Left kidney (tissue), 8 donors: ENCODE measurements at places on chromosomes 2 and 18.

GRCh38 chr2:141932261-141932660, 198.6 kb downstream of the LRP1B start:
- DNase-seq, result no peak

GRCh38 chr2:155442755-155443372, 744.4 kb downstream of the KCNJ3 start:
- no peak for DNase-seq

GRCh38 chr18:78731398-78732032, 248.1 kb upstream of the SALL3 start:
- no peak for DNase-seq

DNA sequence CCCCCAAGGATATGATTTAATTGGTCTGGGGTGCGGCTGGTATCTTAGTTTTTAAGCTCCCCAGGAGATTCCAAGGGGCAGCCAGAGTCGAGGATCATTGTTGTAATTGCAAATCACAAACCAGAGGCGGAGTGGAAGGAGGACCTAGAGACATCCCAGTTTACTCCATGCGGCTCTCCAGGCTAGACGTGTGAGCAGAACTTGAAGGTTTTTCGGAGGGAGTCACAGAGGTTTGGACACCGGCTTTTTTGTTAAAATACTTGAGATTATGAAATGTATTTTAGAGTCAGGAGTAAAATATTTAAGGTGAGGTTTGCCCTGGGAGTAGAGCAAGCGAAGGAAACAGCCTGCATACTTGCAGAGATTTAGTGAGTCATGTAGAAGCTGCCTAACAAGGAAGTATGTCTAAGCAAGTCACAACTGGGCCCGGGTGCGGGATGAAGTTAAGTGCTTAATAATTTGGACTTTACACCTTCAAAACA, 39.5 kb downstream of the TGOLN2 start:
- DNase-seq, result no peak

DNA sequence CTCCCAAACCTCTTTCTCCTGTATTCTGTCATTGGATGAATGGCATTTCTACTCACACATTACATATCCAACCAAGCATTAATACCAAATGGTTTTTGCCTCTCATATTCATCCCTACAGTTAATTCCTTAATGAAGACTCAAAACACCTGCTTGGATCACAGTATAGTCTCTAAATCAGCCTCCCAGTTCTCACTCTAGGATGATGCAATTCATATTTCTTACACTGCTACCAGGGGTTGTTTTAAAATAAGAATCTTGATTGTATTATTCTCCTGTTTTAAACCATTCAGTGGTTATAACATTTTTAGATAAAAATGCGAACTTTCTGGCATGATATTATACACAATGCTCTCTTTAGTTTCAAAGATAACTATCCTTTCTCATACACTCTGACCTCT, 281.4 kb upstream of the ZEB2 start:
- no peak for DNase-seq

GRCh38 chr2:227617316-227618230, at the start of gene SCYGR4:
Gene SCYGR4 (plus strand): TSS chr2:227617498. CDS start chr2:227617498, 0 bp downstream.
- no peak for DNase-seq

- DNase-seq, result no peak
Observed at GRCh38 chr2:202910698-202911097, 775 bp downstream of the WDR12 start.

GRCh38 chr2:153235516-153235915, 243.0 kb downstream of the RPRM start:
- no peak for DNase-seq

- no peak for DNase-seq
Observed at GRCh38 chr18:50117863-50118262, 77.1 kb downstream of the MYO5B start.

GRCh38 chr2:181174611-181175580, 194.5 kb downstream of the UBE2E3 start:
- DNase-seq, result peak; percentile 7

DNA sequence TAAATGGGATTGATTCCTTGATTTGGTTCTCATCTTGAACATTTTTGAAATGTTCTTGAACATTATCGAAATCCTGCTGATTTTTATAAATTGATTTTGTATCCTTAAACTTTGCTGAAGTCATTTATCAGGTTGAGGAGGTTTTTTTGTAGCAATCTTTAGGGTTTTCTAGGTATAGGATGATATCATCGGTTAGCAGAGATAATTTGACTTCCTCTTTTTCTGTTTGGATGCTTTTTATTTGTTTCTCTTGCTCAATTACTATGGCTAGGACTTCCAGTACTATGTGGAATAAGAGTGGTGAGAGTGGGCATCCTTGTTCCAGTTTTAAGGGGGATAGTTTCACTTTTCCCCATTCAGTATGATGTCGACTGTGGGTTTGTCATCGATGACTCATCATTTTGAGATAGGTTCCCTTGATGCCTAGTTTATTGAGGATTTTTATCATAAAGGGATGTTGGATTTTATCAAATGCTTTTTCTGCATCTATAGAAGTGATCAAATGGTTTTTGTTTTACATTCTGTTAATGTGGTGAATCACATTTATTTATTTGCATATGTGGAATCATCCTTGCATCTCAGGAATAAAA, 201.5 kb upstream of the ZSWIM2 start:
- no peak for DNase-seq

DNA sequence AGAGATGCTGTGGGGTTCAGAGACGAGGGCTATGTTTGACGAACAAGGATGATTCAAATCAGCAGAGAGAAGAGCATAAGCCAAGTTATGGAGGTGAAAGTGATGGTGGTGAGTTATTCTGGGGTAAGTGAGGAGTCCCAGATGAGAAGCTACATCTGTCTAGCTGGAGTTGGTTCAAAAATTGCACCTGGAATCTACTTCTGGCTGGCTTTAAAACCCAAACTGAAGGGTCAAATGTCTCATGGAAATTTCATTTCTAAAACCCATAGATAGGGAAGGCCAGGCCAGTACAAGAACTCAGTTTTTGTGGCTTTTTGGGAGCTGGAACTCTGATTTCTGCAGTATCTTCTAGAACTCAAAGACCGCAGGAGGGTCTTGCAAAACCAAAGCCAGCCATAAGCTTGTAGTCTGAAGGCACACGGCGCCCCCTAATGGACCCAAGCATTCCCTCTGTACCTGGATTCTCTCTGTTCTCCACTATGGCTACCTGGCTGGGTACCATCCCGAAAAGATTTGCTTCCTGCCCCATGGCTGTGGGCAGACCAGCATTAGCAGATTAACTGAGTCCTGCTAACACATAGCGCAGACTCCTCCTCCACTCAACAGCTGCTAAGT, 229.1 kb upstream of the SLC14A2 start:
- DNase-seq, result peak; percentile 70

DNA sequence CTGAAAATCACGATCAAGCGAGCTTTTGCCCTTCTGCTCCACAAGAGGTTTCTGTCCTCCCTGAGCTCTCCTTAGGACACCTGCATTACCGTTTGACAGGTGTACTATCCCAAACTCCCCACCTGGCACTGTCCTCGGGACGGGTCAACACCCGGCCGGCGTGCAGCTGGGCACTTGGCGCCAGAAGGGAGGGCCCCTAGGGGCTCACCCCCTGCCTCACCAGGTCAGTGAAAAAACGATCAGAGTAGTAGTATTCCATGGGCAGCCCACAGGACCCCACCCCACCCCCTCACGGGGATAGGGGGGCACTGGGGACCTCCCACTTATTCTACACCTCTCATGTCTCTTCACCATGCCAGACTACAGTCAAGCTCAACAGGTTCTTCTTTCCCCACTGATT, 117.6 kb upstream of the ANKRD30BL start:
- no peak for DNase-seq

GRCh38 chr2:143698888-143699570, 569.8 kb downstream of the ARHGAP15 start:
- DNase-seq, result no peak
